Stimulated activated CD8-positive, alpha-beta memory T cell treated with anti-CD3 and anti-CD28 coated beads, Interleukin-7, amount 100 ng/mL, for 24 hours (primary cell): ENCODE measurements at places on chromosomes 7 and 10.

DNA sequence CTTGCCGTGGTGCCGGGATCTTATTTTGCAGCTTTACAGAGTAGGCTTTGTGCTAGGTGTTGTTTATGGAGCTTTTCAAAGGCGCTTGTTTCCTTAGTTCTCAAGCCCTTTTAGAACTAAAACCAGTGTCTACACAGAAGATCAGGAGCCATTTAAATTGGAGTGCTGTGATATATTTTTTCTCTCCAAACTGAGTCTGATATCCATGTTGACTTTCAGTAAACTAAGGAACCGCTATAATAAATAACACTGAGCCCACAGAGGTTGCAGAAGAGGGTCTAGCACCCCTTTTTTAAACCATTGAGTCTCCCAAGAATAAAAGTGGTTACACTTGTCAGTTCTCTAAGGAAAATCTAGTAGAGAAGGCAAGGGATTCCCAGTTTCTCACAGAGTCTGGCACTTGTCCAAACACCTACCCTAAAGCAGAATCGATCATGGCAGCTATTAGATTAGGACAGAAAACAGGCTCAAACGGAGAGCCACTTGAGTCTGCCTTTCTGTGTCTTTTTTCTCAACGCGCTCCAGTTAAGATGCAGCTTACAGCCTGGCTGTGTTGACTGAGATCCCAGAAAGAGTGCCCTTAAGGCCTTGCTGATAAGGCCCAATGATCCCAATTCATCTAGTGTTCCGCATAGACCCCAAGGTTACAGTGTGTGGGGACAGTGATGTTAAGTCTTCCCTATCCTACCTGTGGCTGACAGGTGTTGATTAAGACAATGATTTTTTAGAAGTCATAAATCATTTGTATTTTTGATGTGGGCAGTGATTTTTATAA, 804 bp downstream of the TMEM106B start:
- no peak for DNase-seq

GRCh38 chr10:128064108-128064969, 61.9 kb downstream of the MKI67 start:
- peak; percentile 54 for DNase-seq

DNA sequence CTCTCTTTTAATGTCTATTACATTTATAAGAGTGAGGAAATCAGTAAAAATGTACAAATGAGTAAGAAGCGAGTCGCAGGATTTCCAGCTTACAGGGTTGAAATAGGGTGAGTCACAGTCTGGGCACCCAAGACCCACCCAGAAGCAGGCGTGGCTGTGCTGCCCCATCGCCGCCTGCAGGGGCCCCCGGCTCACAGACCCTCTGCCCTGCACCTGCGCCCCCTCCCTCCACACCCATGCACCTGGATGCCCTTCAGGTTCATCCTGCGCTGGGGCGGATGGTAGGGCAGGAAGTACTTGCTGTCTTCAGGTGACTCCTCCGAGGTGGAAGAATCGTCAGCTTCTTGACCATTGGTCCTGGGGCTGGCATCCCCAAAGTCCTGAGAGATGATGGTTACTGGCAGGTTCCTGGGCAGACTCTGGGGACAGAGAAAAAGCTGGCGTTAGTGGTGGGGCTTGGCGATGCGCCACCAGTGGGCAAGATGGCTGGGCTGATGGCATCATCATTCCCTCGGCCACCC, 90.2 kb upstream of the GNA12 start:
- DNase-seq, result no peak

GRCh38 chr7:70681469-70682350, 450.2 kb upstream of the GALNT17 start:
- no peak for DNase-seq

DNA sequence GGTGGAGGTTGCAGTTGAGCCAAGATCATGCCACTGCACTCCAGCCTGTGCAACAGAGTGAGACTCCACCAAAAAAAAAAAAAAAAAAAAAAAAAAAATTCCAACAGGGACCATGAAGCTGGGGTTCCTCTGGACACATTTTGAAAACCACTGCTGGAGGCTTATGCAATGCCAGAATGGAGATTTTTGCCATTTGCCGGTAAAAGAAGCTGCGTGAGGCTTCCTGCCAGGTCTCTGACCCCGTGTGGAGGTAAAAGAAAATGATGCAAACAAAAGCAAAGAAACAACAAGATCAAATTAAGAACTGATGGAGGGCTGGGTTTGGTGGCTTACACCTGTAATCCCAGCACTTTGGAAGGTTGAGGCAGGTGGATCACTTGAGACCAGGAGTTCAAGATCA, 30.5 kb upstream of the PDZD8 start:
- DNase-seq, result no peak

DNA sequence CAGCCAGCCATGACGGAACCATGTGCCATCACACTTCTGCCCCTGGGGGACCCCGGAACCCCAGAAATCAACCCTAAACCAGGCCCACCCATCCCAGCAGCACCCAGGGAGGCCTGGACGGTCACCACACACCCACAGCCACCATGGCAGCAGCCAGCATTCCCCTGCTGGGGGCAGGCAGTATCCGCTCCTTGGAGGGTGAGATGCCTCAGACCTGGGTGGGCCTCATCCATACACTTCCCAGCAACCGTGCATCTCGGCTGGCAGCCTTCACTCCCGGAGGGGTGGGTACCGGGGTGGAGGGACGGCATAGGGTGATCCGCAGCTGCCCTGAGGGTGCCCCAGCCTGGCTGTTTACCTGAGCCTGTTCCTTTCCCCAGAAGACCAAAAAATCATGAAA, 69.1 kb upstream of the FAM20C start:
- DNase-seq, result no peak

DNA sequence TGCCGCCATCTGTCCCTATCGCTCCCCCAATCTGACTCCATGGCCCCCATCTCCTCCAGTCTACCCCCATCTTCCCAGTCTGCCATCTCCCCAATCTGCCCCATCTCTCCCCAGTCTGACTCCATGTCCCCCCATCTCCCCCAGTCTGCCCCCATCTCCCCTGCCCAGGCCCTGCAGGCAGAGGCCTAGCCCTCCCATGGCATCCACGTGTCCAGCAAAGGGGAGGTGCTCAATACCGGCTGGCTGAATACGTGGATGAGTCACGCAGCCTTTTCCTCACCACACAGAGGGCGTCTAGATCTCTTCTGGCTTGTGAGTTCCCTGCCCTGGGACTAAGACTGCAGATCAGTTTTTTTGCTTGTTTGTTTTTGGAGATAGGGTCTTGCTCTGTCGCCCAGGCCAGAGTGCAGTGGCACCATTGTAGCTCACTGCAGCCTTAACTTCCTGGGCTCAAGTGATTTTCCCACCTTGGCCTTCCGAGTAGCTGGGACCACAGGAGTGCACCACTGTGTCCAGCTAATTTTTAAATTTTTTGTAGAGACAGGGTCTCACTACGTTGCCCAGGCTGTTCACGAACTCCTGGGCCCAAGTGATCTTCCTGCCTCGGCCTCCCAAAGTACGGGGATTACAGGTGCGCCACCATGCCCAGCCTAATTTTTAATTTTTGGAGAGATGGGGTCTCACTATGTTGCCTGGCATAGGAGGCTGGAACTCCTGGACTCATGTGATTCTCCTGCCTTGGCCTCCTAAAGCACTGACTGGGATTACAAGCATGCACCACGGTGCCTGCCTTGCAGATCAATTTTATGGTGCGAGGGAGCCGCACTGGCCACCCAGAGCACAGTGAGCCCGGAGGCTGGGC, 15.3 kb upstream of the GPR146 start:
- DNase-seq, result peak; percentile 36

DNA sequence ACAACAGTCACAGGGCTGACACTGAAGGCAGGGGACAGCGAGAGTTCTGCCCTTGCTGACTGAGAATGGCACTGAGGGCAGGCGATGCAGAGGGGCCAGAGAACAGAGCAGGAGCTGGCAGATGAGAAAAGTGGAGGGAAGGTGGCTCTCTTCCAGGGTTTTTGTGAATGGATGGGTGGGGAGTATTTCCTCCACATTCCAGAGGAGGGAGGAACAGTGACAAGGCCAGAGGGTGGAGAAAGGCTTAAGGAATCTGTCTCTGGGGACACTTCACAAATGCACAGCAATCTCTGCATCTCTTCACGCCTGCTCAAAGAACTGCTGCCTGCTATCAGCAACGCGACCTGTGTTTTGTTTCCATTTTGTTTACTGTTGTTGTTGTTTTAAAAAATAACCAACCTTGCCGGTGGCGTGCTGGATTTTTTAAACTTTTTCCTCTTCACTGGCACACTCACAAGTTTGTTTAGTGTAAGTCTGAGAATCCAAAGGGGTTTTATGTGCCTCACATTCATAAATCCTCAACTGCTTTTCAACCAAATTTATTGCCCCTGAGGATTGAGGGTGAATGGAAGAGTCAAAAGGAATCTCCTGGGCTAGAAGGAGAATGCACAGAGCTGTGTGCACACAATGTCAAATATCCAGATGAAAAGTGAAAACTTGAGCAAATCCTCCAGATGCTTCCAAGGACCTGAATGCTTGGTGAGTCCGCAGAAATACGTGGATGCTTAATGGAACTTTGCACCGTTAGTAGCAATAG, 129.3 kb downstream of the GLI3 start:
- DNase-seq, result no peak

GRCh38 chr10:20396205-20396604, 500.9 kb downstream of the NEBL start:
- no peak for DNase-seq

DNA sequence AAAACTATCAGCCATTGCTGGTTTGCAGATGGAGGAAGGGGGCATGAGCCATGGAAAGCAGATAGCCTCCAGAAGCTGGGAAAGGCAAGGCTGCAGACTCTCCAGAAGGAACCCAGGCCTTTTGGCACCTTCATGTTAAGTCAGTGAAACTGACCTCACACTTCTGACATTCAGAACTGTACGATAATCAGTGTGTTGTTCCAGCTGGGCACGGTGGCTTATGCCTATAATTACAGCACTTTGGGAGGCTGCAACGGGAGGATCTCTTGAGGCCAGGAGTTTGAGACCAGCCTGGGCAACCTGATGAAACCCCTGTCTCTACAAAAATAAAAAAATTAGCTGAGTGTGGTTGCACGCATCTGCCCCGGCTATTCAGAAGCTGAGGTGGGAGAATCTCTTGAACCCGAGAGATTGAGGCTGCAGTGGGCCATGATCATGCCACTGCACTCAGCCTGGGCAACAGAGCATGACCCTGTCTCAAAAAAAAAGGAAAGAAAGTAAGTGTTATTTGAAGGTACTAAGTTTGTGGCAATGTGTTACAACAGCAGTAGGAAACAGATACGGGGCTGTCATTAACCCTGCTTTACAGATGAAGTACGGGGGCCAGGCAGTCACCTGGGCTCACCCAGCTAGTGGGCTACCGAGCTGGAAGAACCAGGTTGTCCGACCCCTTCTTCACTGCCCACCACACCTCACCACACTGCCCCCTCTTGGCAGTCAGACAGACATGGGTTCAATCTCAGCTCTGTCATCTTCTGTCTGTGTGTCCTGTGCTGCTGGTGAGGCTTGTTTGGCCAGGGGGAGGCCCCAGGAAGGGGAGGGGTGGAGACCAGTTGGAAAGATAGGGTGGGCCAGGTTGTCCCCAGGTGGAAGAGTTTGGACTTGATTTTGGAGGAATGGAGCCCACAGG, 18.3 kb downstream of the CHST3 start:
- no peak for DNase-seq

GRCh38 chr7:113207931-113208330, 89.6 kb upstream of the SMIM30 start:
- DNase-seq, result no peak

DNA sequence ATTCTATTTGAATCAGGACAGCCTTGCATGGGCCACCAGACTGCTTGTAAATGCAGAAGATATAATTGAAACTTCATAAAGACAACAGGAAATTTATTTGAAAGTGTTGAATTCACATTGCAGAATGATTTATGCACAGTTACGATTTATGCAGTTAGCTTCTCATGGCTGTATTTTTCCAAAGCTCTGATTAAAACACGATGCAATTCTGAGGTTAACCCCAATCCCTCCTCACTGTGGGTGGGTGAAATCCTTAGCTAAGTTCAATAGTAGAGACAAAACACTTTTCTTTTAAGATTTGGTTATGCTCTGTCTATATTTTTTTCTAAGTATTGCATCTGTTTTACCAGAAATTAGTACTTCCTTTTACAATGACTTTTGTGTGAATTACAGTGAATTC, 728.8 kb upstream of the IGFBP3 start:
- DNase-seq, result no peak

- no peak for DNase-seq
These were observed 868.1 kb downstream of the LRMDA start for GRCh38 chr10:76299501-76299900.

- no peak for DNase-seq
These were observed 210.9 kb downstream of the CREB5 start for GRCh38 chr7:28623105-28623730.

- DNase-seq, result no peak
These were observed 252.6 kb upstream of the IGFBP3 start for GRCh38 chr7:46173476-46174195.

- no peak for DNase-seq
These were observed 741.5 kb downstream of the TYW1 start for GRCh38 chr7:67738145-67738544.

GRCh38 chr10:34864149-34865067, 49.3 kb upstream of the PARD3 start:
- DNase-seq, result no peak

- no peak for DNase-seq
These were observed 161.7 kb downstream of the C7orf25 start for GRCh38 chr7:42750172-42750571.

DNA sequence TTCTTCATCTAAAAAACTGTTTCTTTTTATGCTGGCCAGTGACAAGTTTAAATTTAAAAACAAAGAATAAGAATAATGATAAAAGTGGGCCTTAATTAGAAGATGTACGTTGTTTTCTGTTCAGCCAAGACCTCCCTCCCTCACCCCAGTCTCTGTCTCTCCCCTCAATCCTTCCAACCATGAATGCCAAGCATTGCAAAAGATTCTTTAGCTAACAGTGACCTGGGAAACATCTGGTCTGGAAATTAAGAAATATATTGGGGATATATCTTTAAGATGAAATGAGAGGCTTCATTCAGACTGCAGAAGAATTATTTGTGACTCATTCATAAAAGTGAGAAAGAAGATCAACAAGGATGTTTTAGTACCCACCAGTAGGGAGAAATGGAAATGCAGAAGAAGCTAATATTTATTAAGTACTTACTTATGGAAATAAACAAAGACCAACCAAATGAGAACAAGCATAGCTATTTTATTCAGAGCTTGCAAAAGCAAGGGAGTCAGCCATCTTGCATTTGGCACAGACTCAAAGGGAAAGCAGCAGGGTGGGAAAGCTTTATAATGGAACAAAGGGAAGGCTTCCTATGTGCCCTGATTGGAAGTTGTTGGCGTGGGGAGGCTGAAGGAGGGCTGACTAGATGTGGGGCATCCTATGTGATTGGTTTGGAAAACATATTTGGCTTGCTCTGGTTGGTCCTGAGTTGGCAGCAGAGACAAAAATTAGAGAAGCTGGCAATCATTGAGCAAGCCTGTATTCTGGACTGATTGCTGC, 595.4 kb upstream of the GHITM start:
- no peak for DNase-seq
